Heart left ventricle (tissue), 16 donors: ENCODE measurements at places on chromosomes 3 and 15.

DNA sequence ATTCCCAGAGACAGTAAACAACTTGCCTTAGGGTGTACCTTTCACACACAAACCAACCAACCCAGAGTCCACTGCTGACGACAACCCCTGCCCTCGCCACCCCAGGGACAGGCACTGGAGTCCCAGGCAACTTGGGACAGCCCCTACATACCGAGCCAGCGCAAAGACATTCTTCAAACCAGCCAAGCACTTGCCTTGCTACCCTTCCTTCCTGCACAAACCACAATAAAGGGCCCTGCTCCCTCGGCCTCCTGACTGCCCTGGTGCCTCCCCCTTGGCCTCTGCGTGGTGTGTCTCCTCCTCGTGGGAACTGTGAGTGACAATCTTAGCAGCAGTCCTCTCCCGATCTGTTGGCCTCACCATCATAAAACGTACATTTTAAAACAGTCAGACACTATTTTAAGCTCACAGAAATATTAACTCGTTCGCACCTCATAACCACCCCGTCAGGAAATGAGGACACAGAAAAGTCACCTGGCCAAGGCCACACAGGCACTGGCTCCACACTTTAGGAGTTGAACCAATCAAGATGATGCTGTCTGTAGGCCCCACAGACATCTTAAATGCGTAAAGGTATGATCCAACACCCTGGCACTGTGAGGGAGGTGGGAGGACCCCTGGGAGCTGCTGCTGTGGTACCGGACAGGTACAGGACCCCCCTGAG is 113.8 kb downstream of the ADCY5 start:
- no peak for DNase-seq

- DNase-seq, result no peak
These were observed 43.4 kb upstream of the APEH start for GRCh38 chr3:49630784-49631183.

- DNase-seq, result no peak
These were observed 143.8 kb upstream of the LMCD1 start for GRCh38 chr3:8357859-8358258.

DNA sequence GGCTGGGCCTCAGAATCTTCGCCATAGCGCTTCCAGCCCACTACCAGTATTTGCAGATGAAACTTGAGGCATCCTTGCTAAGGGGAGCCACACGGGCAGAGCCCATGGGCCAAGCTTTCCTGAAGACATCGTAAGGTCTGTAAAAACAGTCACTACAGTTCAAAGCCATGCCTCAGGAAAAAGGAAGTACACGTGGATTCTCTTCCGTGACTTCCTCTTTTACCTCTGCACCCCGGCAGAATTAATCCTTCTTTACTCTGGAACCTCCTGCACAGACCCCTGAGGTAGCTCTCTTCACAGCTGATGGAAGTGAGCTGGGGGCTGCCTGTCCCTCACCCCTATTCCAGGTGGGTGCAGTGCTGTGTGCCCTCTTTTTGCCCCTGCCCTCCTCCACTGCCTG is 129.2 kb downstream of the CHDH start:
- DNase-seq, result no peak

GRCh38 chr3:192212979-192213378 is 514.4 kb downstream of the FGF12 start:
- DNase-seq, result no peak
